ENCODE measurements at places on chromosomes 13 and 19.

DNA sequence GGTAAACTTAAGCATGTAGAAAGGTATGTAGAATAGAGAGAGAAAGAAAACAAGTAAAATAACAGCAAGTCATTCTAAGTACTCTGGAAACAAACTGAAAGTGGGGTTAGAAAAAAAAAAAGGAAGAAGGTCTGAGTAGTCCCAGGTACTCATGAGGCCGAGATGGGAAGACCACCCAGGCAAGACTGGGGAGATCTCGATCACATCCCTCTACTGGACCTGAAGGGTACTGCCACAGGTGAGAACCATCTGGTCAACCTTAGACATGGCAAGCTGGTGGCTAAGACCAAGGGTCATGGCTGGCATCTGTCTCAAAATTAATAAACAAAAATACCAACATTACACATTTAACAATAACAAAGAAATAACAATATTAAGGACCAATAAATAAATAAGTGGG, 36.3 kb upstream of the ZNF724 start:
- DNase-seq, result peak; percentile 43

DNA sequence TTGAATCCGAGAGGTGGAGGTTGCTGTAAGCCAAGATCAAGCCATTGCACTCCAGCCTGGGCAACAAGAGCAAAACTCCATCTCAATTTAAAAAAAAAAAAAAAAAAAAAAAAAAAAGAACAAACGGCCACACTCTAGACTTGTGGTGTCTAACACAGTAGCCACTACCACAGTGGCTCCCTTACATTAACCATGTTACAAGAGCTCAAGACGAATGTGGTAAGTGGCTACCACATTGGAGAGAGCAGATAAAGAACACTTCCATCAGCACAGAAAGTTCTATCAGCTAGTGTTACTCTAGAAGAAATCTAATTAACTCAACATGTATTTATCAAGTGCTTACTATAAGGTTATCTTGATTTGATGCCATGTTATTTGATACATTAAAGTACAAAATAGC, 11.5 kb downstream of the XPO4 start:
- no peak for DNase-seq

- DNase-seq, result no peak
Measured at GRCh38 chr13:48532256-48532505, 699 bp downstream of the RCBTB2 start.

- DNase-seq, result peak; percentile 61
Measured at GRCh38 chr13:32737111-32737571, 150.9 kb downstream of the PDS5B start.

DNA sequence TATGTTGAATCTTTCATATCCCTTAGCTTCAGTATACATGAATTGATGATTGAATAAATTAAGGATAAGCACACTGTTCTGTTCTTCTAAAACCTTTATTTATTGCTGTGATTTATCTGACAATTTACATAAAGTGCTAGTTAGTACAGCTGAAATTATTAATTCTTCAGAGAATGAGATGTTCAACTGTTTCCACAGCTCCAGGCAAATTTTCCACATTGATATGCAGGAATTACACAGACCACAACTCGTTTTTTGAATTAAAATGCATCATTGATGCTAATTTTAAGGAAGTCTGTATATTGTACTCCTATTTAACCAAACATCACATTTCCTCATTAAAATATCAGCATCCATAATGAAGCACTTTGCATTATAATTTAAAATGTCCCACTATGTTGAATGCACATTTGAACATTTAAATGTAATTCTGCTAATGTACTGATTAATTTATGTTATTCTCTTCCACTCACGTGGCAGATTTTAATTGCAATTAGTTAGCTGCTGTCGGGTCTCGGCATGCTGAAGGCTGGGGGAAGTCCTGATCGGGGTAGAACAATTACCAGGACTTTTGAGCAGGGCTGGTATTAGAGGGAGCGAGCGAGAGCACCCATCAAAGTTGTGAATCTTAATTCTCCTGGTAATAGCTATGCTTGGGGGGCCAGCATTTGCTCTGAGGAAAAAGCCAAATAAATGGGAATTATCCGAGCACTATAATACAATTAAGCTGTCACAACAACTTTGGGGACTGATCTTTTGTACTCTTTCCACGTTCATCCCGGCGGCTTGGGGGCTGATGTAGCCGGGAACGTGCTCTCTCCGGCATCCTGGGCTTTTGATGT, 136.7 kb upstream of the TMTC4 start:
- DNase-seq, result no peak

- DNase-seq, result no peak
Measured at GRCh38 chr13:109836629-109837607, 50.5 kb upstream of the IRS2 start.

DNA sequence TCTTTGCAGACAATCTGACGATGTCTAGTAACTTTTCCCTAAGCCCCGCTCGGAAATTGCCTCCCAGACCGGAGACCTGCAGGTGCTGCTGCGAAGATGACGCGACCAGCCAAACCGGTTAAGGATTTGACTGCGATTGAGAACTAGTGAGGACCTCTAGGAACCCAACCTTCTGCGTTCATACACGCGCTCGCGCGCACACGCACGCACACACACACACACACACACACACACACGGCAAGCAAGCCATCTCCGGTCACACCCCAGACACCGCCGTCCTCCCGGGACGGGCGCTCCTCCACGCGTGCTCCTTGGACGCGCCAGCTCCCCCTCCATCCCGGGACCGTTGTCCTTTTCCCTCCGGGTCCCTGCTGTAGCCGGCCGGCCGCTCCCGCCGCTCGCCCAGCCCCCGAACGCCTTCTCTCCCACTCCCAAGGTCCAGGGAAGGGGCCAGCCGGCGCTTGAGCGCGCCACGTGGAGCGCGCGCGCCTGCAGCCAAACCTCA, 1.2 kb downstream of the TBC1D4 start:
- peak; percentile 31 for DNase-seq

DNA sequence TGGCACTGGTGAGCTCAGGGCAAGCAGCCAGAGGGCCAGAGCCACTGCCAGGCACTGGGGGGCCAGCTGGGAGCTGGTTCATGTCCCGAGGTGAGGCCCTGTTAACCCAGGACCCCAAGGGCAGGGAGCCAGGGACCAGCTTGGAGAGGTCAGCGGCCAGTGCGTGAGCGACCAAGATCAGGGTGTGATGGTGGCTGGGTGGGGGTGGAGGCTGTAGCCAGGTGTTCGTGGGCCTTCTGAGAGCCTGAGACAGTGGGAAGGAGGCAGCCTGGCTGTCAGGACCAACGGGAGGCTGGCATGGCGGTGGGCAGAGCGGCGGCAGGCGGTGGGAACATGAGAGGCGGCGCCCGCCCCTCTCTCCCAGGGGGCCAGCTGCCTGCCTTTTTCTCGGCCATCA, 8.1 kb upstream of the KPTN start:
- DNase-seq, result no peak

GRCh38 chr13:105530468-105530867, 1005.0 kb downstream of the EFNB2 start:
- DNase-seq, result no peak

- peak; percentile 33 for DNase-seq
Measured at GRCh38 chr19:5949792-5950305, 28.1 kb downstream of the RANBP3 start.

DNA sequence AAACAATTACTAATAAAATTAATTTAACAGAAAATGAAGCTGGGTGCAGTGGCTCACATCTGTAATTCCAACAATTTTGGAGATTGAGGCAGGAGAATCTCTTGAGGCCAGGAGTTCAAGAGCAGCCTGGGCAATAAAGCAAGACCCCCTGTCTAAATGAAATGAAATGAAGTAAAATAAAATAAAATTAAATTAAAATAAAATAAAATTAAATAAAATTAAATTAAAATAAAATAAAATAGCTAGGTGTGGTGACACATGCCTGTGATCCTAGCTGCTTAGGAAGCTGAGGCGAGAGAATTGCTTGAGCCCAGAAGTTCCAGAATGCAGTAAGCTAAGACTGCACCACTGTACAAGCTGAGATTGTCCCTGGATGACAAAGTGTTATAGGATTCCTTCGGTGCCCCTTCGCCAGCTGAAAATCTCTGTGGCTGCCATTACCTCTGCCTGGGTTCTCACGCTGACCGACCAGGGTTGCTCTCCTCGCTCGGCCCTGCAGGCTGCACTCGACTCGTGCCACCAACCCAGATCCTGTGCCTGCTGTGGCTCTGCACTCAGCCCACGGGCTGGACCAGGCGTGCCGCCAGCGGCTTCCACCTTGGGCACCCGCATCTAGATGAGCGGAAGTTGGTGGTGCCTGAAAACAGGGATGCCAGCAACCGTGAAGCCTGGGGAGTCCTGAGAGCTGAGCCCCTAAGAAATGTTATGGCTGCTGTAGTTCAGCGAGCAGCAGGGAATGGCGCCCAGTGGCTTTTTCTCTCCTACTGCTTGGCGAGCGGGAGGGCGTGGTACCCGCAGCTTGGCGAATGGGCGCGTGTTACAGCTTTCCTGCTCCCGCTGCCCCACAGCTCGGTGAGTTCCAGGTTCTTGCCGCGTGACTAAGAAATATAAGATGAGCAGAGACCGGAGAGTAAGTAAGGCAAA, 539.2 kb upstream of the PCDH9 start:
- no peak for DNase-seq

DNA sequence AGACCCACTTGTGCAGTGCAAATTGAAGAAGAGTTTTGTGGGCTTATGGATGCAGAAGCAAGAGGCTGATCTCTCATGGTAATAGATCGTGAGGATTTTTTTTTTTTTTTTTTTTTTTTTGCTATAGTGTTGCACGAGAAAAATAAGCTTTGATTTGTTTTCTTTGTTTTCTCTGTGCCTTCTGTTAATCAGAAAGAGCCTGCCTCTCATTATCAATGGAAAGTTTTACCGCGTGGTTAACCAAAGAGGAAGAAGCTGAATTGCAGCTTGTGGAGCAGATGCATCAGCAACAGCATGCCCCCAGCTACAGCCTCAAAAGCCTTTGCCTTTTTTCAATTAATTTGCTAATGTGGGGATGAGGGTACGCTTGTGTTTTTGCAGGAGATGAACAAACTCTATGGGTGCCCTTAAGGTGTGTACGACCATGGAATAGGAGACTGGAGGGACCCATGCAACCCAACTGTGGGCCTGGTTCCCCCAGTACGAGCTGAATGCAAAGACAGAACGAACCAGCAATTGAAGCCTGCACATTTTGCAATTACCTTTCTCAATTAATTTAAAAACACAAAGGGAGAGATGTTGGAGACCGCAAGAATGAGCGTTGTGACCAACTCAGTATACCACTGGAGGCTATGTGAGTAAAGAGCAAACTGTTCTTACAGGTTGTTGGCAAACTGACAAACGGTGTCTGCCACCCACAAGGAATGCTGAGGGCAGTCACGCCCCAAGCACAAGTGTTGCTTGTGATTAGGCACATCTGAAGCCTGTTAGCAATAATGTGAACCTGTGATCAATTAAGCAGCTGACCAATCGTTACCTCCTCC, 58.6 kb upstream of the SPRY2 start:
- DNase-seq, result peak; percentile 39

DNA sequence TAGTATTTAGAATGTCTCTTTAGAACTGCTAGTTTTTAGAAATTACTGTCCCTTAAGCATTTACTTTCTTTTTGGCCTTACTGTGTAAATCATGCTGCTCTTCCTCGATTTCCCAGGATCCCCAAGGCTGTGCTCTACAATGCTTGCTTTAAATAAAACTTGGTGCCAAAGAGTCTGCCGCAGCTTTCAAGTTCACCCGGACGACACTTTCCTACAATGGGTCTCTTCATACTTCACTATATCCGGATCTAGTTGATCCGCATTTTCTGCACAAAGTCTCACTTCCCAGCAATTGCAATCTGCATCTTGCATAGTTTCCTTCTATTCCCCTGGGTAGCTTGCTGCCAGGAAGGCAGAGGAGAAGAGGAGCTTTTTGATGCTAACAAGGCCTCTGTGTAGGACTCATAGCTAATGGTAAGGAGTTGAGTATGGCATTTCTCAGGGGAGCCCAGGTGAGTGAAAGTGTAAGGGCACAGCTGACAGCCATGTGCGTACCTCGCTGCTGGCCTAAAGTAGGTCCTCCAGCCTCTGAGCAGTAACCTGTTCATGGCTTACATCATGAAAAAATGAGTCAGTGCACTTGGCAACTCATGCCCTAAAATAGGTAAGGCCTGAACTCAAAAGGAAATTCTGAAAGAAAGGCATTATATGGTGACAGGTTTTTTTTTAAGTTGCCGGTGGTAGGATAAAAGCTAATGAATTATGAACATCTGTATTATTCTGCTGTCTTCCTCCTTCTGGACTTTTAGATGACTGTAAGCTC, 101.6 kb downstream of the ENOX1 start:
- DNase-seq, result no peak

- DNase-seq, result no peak
Measured at GRCh38 chr13:94119360-94119936, 360.0 kb downstream of the DCT start.

GRCh38 chr19:28519952-28520861, 692.7 kb downstream of the UQCRFS1 start:
- no peak for DNase-seq

DNA sequence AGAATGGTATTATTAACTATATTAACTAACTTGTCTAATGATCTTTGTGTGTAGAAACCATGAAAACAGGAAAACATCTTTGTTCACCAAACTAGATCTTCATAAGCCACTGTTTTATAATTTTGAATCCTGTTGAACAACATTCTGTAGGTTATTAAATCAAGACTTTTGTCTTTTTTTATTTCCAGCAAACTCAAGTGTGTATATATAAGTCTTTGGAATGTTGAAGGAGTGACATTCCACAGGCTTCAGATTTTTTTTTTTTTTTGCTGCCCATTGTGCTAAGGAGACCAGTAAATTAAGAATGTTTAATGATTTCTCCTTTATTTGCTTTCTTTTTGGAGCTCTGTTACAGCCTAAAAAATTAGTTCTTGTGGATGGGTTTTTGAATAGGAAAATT, 89.6 kb downstream of the LMO7 start:
- DNase-seq, result no peak

GRCh38 chr13:65856431-65856830, 1373.7 kb downstream of the PCDH9 start:
- DNase-seq, result no peak

GRCh38 chr13:45015300-45015699, 26.0 kb downstream of the GPALPP1 start:
- DNase-seq, result no peak

DNA sequence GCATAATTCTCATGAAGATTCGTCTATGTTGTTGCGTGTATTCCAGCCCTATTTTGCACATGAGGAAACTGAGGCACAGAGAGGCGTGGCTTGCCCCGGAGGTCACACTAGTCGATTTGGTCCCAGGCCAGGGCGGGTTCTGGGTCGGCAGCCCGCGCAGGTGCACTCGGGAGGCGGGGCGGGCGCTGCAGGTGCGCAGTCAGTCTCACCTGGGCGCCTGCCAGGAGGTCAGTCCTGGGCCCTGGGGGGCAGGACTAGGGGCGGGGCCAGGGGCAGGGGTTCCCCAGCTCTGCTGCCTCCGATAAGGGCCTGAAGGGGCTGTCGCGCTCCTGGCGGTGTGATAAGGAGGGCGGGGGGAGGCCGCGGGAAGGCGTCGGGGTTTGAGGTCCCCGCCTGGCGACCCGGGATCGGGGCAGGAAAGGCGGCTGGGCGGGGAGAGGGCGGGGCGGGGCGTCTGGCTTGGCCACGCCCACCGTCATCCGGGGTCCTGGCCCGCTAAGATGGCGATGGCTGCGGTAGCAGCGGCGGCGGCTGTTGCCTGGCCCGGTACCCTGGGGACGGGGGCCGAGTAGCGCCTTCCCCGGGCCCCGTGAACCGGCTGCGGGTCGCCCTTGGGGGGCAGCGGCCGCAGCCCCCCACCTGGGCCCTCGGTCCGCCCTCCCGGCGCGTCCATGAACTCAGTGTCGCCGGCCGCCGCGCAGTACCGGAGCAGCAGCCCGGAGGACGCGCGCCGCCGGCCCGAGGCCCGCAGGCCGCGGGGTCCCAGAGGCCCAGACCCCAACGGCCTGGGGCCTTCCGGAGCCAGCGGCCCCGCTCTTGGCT, at the start of gene ATG4D:
Gene ATG4D (plus strand): TSS at position 485 of the 822 bp plus-strand sequence. CDS start 187 bp downstream, at position 672.
- DNase-seq, result peak; percentile 91

Data from common myeloid progenitor, CD34-positive (primary cell).